ENCODE measurements at places on chromosomes 7 and 10.

- H3K27me3 ChIP-seq, result no peaks in the 10 kb centered on the region
- no peaks in the 10 kb centered on the region for H3K36me3 ChIP-seq
- DNase-seq, result no peak
These were observed 39.3 kb upstream of the NEBL start for GRCh38 chr10:20936396-20936795.

GRCh38 chr10:30046476-30046875 lies 12.9 kb downstream of the JCAD start:
- no peak for DNase-seq
- H3K27me3 ChIP-seq, result no peaks in the 10 kb centered on the region
- no peak overlapping the region for H3K4me3 ChIP-seq
- H3K4me1 ChIP-seq, result peaks cover 21% of the 10 kb centered on the region
- H3K27ac ChIP-seq, result no peak overlapping the region
- H3K36me3 ChIP-seq, result peaks cover 27% of the 10 kb centered on the region

DNA sequence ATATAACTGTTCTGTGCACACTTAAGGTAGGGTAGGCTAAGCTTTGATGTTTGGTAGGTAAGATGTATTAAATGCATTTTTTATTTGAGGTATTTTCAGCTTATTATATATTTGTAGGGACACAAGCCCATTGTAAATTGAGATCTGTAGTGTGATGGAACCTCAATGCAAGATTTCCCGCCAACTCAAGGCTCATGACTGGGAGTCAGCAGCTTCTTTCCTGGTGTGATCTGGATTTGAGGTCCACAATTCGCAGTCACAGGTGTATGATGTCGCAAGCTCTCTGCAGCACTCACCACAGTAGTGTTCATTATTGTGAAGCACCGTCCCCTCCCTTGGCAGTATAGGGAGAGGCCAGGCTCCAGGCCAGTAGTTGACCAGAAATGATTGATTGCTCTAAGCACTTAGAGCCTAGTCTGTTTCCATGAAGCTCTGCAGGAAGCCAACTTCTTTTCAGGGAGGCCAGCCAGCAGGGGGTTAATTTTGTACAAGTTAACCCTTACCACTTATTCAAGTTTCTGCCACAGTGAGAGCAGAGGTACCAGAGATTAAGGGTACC lies 54.9 kb downstream of the SEM1 start:
- no peaks in the 10 kb centered on the region for H3K27me3 ChIP-seq
- H3K4me3 ChIP-seq, result no peak overlapping the region
- no peak overlapping the region for H3K27ac ChIP-seq
- no peaks in the 10 kb centered on the region for H3K36me3 ChIP-seq

GRCh38 chr10:75763652-75764051 lies 332.2 kb downstream of the LRMDA start:
- H3K27me3 ChIP-seq, result no peaks in the 10 kb centered on the region
- DNase-seq, result no peak
- no peak overlapping the region for H3K4me3 ChIP-seq
- H3K4me1 ChIP-seq, result no peaks in the 10 kb centered on the region
- no peak overlapping the region for H3K27ac ChIP-seq

DNA sequence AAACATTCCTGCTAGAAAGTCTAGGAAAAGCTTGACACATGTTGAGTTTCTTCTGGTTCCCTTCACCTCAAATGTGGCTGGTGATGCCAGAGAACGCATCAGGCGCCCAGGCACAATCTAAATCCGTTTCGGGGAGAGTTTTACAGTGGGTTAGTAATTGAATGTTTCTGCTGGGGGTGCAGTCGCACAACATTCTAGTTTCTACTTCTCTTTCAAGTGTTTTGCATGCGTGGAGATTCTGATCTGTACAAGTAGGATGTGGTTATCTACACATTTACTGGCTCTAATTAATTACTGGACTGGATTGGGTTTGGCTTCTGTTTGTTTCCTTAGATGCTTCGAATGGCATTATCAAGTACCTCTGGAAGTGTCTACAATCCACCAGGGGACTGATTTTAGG lies 173.8 kb downstream of the TMEM26 start:
- no peak overlapping the region for H3K27ac ChIP-seq
- no peak overlapping the region for H3K4me3 ChIP-seq
- no peaks in the 10 kb centered on the region for H3K36me3 ChIP-seq
- H3K27me3 ChIP-seq, result no peaks in the 10 kb centered on the region
- no peak for DNase-seq
- peaks cover 15% of the 10 kb centered on the region for H3K4me1 ChIP-seq
